ENCODE measurements at places on chromosomes 6 and 20.

- no peak for DNase-seq
Observed at GRCh38 chr6:45031601-45032000, 296.5 kb upstream of the RUNX2 start.

- no peak for DNase-seq
Observed at GRCh38 chr20:58822748-58823730, 27.7 kb downstream of the GNAS-AS1 start.

- no peak for DNase-seq
Observed at GRCh38 chr20:63080411-63080810, 73.6 kb upstream of the BHLHE23 start.

DNA sequence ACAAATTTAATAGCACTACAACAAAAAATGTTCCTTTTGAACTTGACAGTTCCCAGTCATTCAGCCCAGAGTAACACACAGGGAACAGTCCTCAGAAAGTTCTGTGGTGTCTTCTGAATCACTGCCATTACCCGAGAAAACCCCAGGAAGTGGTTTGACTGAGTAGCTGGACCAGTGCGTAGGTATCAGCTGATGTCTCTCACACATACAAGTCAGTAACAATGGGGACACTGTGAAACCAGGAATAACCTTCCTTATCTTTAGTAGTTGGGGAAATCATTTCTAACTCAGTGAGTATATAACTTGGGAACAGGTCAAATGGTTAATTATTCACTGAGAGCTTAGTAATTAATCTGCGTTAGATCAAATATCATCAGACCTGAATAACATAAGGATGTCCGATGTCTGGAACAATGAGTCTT, 73.1 kb downstream of the HIVEP2 start:
- peak; percentile 22 for DNase-seq

GRCh38 chr20:52496191-52496590, 304.6 kb upstream of the ZFP64 start:
- DNase-seq: no peak

- no peak for DNase-seq
Observed at GRCh38 chr6:149079911-149080491, 237.5 kb upstream of the TAB2 start.

GRCh38 chr6:132750455-132751248, 7.1 kb downstream of the VNN2 start:
- no peak for DNase-seq

DNA sequence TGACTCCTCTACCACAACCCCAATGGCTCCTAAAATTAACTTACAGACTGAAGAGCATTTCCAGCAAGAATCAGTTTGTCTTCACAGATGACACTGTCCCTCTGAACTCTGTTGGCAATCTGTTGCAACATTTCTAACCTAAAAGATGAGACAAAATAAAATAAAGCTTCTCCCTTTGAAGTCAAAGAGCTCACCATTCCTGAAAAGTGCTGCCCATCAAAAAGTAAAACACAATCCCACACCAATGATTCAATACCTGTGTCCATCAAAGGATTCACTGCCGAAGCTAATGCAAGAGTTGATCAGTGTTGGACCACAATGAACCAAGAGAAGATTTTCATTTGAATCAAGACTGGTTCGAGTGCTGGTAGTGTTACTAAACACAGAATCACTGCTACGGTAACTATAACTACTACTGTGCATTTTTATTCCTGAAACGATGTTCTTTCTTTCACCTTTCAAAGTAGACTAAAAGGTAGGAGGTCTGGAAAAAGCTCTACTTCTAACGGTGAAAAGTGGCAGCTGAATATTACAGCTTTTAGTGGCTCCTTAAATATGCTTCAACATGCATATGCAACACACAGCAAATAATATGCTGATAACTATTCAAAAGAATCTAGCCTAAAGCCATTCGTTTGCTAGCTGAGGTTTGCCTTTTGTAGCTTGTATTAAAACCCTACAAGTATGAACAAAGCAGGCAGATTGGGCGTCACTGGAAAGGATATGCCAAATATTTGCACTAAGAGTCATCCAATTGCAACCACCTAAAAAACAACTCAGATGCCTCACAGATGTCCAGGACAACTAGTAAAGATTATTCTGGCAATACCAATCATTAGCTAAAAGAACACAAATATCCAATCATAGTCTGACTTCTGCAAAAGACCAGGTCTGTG, at the start of gene DST:
Gene DST (minus strand): TSS at position 524 of the 896 bp plus-strand sequence.
- DNase-seq: no peak

DNA sequence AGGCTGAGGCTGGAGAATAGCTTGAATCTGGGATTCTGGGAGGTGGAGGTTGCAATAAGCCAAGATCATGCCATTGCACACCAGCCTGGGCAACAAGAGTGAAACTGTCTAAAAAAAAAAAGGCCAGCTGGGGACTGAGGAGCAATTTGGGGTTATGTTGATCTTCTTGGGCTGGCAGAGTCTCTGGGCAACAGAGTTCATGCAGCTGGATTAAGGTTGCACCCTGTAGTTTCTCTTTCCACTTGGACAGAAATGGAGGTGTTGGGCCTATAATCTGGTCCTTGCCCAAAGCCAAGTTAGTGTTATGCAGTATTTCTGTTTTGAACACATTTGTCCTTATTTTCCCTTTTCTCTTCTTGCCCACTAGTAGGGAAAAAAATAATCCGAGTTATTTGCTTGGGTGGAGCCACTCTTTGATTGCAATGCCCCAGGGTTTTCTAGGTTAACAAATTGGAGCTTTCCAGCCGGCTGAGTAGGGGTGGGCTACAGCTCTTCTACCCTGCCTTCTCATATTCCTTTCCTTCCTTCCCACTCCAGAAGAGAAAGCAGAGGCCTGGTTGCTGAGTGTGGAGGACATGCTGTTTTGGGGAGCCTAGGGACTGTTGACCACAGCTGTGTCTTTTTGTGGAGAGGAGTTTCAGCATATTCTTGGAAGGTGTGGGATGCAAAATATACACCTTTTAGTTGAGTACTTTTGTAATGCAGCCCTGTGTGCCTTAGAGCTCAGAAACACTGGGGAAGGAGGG, 213.9 kb downstream of the SOX4 start:
- DNase-seq: no peak

GRCh38 chr6:153947808-153948447, 91.1 kb upstream of the OPRM1 start:
- DNase-seq: no peak

GRCh38 chr6:120116343-120116742, 766.8 kb upstream of the MAN1A1 start:
- no peak for DNase-seq

DNA sequence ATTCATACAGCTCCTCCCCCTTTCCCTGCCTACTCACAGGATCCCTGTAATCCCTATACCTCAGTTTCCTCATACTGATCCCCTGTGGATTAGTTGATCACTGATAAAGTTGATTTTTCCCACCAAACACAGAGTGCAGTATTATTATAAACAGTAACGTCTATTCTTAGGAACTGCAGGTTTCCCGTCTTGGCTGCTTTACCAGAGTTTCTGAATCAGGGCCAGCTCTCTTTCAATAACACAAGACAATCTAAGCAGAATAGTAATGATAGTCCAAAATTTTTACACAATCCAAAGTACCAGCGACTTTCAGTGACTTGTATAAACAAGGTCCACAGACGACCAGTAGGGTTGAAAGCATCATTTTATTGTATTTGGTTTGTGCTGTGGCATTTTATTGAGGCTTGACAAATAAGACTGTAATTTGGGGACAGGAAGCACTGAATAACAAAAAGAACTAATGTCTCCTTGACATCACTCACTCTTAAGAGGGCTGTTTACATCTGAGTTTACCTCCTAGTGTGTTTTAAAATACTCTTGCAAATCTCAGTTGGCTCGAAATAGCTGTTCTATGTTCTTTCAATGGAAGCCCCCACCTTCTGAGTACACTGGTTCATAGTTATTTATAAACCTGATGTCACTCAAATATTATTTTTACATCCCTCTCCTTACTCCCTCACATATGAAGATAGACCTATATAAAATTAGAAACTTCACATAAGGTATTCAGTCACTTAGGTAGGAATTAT, 6.1 kb upstream of the JARID2 start:
- DNase-seq: no peak

- DNase-seq: no peak
Observed at GRCh38 chr6:169589293-169589692, 112.5 kb downstream of the WDR27 start.

- no peak for DNase-seq
Observed at GRCh38 chr6:76694795-76695194, 622.3 kb upstream of the IMPG1 start.

- no peak for DNase-seq
Observed at GRCh38 chr6:168007592-168008338, 10.3 kb downstream of the KIF25 start.

DNA sequence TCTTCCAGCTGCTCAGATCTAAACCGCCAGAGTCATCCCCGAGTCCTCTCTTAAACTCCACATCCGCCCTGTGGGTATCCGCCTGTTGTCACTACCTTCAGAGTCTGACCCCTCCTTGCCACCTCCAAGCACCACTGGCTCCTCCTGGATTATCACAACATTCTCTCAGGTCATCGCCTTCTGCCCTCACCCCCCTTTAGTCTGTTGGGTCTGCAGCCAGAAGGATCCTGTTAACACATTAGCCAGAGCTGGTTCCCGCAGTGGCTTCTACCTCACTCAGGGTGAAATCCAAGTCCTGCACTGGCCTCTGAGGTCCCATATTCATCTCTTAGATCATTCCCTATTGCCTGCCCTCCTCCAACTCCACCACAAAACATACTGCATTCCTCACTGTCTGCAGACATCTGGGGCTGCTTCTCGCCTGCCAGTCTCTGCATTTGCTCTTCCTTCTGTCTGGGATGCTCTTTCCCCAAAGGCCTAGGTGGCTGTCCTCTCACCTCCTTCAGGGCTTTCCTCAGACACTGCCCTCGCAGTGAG, 34.1 kb downstream of the TNXB start:
- DNase-seq: no peak

GRCh38 chr6:39902136-39902535, 32.1 kb downstream of the MOCS1 start:
- no peak for DNase-seq

DNA sequence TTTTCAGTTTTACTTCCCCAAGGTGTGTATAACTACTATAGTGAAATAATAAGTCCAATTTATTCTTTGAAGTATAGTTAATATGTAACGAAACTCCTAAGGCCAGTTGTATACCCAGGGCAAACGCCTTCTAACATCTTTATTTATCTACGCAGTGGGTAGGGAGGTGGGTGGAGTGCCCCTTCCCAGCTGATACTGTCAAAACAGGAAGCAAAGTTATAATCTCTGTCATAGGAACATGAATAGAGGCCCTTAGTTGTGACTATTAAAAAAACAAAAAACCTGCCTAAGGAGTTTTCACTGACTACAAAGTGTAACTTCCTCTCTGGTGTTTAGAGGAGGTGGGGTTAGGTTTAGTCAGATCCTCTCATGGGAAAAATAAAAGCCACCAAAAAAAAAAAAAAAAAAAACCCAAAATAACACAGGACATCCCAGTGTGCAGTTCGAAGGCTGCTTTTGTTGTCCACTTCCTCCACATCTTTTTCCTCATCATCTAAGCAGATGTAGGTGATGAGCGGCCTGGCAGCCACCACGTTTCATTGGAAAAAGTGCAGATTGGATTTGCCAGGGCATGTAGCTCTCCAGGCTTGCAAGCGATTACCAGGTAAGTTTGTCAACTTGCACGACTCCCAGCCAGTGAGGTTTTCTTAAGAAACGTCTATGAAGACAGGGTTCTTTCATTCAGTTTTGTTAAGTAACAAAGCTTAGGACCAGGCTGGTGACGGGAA, 58.7 kb downstream of the UTRN start:
- DNase-seq: no peak

DNA sequence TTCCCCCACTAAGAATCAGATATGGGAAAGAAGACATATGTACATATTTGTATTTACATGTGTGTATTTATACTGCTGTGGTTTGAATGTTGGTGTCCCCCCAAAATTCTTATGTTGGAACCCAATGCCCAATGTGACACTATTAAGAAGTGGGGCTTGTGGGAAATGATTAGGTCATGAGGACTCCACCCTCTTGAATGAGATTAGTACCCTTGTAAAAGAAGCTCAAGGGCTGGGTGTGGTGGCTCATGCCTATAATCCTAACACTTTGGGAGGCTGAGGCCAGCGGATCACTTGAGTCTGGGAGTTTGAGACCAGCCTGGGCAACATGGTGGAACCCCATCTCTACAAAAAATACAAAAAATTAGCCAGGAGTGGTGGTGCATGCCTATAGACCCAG, 3.9 kb upstream of the SMIM13 start:
- DNase-seq: no peak

DNA sequence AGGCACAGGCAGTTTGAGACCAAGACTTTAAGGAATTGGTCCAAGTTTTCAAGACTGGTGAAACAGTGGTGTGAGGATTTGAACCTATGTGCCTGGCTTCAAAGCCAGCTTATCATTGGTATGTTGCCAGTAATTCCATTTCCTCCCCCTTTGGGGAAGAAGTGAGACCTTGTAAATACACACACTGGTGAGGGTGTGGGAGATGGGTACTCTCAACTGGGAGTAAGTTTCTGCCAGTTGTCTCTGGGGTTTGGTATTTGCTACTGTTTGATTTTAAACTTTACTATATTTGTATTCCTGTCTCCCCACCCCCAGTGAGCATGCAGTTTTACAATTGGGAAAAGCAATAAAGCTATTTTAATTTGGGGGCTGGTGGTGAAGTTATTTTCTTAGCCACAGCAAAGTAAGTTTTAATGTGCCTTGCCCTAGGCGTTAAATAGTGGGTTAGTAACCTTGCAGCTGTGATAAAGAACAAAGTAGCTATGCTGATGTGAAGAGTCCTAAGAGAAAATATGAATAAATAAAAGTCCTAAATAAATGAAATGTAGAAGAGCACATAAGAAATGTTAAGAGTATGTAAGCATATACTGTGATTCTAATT, 31.0 kb downstream of the SNX9 start:
- DNase-seq: no peak

DNA sequence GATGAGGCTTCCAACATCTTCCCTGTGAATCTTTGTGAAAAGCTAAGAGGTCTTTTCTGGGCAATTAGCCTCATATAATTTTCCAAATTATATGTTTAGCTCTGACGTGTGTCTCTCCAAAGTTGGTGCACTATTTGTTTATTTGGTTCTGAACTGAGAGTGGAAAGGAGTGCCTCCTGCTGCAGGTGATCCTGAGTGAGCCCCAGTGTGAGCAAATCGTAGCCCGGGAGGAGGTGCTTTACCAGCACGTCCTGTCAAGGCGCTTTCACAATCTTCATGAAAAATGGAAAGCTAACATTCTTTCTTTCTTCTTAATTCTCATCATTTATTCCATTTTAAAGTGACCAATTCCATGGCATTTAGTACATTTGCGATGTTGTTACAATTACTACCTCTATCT, 231.9 kb downstream of the BMP2 start:
- no peak for DNase-seq

GRCh38 chr6:161101517-161101916, 109.9 kb downstream of the MAP3K4 start:
- no peak for DNase-seq

GRCh38 chr6:116029535-116029934, 31.2 kb downstream of the FRK start:
- no peak for DNase-seq

DNA sequence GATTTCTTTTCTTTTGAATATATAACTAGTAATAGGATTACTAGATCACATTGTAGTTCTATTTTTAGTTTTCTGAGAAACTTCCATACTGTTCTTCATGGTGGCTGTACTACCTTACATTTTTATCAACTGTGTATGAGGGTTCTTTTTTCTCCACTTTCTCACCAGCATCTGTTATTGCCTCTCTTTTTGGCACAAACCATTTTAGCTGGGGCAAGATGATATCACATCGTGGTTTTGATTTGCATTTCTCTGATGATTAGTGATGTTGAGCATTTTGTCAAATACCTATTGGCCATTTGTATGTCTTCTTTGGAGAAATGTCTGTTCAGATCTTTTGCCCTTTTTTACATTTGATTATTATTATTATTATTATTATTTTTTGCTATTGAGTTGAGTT, 86.1 kb upstream of the TCF21 start:
- no peak for DNase-seq

All from stimulated activated CD8-positive, alpha-beta memory T cell treated with anti-CD3 and anti-CD28 coated beads, Interleukin-12 subunit alpha, Interleukin-12 subunit beta, amount 100 ng/mL, for 4 hours (primary cell).